ENCODE measurements at places on chromosomes 7 and 10.

DNA sequence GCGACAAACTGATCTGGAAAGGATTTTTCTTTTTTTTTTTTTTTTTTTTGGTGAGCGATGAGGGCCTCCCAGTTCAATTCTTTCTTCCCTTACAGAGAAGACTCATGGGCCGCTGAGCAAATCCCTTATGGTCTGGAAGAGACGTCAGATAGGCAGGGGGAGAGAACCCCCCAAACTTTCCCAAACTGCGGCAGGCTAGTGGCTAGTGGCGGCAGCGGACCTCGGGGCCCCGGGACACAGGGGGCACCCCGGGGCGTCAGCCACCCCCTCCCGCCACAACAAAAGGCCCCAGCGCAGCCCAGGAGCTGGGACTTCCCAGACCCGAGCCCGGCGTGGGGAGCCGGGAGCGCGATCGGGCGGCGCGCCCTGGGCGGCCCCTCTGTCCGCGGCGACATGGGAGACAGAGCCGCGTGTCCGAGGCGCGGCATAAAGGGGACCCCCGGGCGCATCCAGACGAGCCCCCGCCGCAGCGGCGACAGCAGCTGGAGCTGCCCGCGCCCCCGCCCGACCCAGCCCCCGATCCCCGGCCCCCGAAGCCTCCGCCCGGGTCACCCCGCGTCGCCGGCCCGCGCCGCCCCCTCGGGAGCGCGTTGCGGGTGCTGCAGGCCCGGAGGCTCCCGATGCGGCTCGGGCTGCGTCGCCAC lies 755 bp downstream of the FAM171A1 start:
- DNase-seq: no peak

DNA sequence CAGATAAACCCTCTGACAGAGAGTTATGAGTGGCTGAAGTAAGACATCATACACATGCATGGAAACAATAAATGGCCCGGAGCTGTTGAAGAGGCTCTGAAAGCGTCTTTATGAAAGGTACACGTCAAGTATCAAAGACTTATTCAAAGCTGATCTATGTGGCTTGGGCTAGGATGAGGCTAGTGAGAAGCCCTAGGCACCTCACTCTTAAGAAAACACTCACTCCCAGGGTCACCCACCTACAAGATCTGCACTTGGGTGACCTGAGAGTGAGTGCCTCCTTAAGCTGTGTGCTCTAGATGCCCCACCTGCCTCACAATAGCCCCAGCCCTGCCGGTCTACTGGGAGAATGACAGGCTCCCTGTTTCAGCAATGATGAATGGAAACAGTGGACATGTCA lies 1.1 kb upstream of the GIMAP1 start:
- DNase-seq: no peak

DNA sequence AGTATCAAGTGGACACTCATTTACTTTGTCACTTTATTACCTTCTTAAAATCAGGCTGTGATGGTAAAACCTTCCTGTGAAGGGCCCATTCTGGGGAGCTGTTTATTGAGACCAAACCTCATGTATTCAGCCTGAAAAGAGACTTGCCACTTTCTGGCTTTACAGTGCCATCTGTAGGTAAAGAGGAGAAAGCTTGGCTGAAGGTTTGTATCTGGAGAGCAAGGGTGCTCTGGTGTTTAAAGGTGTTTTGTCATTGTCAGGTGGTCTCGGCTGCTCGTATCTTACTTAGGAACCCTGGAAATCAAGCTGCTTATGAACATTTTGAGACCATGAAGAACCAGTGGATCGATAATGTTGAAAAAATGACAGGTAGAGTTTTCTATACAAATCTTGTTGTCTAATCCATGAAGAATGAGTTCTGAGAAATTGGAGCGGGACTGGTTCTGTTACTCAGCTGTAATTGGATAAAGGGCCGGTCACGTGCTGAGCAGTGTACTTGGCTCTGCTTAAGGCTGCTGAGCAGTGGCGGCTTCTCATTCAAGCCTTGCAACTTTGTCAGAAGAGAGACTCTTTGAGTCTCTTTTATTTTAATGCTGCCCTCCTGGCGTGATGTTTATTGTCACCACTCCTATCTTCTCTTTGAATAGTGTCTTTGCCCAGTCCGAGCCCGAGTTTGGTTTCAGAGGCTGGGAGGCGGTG lies 46.9 kb downstream of the AP3M1 start:
- no peak for DNase-seq

- DNase-seq: no peak
Measured at GRCh38 chr10:29540016-29540415, 94.8 kb downstream of the SVIL start.

DNA sequence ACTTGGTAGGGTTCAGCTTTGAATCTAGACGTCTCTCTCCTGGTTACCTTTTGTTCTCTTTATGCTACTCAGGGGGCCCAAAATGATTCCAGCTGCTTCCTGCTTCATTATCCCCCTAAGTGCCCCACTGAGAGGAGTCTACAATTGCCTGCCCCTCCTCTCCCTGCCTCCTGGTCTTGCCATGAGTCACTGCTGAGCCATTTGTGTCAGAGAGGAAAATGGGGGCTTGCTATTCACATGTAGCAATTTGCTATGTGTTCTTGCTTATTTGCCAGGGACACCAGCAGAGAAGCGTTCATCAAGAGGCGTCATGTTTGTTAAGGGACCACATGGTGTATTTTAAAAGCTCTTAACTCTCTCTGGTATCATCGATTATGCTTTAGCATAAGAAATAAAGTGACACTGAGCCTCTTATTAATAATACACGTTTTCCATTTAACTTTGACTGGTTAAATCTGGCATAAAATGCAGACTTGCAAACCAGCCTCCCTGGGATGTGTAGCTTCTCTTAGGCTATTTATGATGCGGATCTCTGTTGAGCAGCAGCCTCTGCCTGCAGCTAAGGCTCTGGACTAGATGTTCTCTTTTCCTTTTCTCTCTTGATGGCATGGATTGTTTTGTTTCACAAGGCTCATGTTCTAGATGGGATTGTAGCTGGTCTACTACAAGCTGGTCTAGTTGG lies 239.3 kb downstream of the AUTS2 start:
- DNase-seq: no peak

DNA sequence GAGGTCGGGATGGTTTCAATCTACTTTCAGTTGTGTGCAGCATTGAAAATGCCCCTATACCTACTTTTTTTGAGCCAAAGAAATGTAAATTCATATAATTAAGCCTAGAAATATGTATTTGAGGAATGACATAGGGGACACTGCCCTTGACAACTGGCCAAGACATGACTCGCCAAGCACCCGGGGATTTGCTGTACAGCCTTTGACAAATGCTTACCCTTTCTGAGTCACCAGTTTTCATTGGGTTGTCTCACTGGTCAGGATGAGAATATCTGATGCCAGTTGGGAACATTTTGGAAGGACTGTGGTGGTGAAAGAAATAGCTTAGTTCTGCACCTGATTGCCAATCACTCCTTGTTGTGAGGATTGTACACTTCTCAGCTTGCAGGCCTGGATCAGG lies 166.8 kb upstream of the HABP2 start:
- DNase-seq: no peak

GRCh38 chr7:144527051-144527471 lies 123.6 kb upstream of the NOBOX start:
- no peak for DNase-seq

- no peak for DNase-seq
Measured at GRCh38 chr7:4880218-4880617, 3.3 kb downstream of the RADIL start.

- no peak for DNase-seq
Measured at GRCh38 chr10:123835575-123835974, 56.0 kb downstream of the CPXM2 start.

DNA sequence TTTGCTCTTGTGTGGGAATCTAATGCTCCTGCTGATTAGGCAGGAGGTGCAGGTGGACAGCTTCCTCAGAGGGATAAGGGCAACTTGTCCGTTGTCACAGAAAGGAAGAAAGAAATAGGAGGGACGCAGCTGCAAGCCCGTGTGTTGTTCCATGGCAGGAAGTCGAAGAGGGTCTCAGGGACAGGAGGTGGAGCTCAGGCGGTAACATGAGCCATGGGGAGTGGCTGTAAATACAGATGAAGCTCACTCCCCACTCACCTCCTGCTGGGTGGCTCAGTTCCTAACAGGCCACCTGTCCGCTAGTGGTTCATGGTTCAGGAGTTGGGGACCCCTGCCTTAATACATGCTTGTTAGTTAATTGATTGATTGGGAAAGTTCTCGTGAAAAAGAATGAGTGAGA lies 101.7 kb upstream of the SFMBT2 start:
- DNase-seq: no peak

DNA sequence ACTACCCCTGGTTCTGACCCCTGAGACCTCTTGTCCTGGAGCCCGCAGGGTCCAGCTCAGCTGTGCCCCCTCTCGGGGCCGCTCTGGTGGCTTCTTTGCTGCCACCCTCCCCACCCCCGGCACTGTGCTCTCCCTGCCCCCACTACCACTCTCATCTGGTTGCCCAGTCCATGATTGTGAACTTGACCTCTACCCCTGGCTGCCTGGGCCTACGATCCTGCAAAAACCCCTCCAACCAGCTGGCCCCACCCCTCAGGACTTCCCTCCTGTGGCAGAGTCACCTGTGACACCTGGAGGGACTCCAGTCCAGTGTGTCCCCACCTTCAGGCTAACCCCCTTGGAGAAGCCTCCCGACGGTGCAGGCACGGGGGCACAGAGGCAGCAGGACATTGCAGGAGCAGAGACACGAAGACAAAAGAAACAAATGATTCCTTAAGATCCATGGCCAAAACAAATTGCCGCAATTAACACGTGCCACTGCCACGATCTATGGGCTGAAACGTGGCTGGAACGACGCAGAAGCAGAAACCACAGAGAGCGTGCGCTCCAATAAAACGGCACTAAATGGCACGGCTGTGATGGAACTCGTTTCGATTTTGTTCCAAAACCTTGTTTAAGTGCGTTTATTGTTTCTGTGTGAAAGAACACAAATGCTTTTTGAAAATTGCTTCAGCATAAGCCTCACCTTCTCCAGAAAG lies 72.0 kb downstream of the PARP12 start:
- no peak for DNase-seq

GRCh38 chr10:6522230-6522629 lies 57.8 kb downstream of the PRKCQ start:
- DNase-seq: no peak

Measured in stimulated activated CD8-positive, alpha-beta memory T cell treated with anti-CD3 and anti-CD28 coated beads, Interleukin-7, amount 100 ng/mL, for 4 hours (primary cell).